ENCODE measurements at places on chromosomes 16 and 17. TPM values are rescaled to one million over a fixed set of nuclear protein-coding genes. Genes with fewer than 3 reads are reported as not detected.
A peak's percentile ranks its signal among the peaks of the same experiment; 100 is the strongest.

Gene SLC13A2
- not detected for total RNA-seq

Gene SSTR5
- total RNA-seq = 0.78 TPM

Gene CA7
- total RNA-seq = 2.2 TPM

Gene KRT39
- not detected for total RNA-seq

DNA sequence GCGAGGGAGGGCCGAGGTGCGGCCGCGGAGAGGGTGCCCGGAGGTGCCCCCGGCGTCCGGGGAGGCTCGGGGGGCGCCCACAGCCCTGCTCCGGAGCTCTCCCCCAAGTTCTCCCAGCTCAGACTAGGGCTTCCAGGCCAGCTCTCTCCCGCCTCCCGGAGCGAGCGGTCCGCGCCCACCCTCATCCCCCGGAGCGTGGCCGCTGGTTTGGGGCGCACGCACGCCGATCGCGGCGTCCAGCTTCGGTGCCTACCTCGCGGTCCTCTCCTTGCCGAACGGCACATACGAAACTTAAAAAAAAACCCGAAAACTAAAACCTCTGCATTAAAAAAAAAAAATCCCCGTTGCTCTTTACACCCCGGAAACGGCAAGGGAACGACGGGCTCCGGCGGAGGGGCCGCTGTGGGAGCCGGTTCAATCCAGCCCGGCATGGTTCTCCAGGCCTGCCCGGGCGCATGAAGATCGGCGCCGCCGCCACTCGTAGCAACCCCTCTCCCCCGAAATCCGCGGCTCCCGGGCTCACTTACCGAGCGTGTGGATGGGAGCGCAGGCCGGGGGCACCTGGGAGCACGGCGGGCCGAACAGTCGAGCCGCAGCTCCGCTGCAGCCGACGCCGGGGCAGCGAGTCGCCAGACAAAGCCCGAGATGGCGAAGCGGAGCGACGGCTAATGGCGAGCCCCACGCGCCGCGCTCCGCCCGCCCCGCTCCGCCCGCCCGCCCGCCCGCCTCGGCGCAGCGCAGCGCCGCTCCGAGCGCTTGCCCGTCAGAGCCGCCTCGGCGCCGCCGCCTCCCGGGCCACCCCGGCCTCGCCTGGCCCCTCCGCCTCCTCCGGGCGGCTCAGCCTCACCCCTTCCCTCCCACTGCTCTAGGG lies 973 bp upstream of the UBTF start:
- peaks cover 20% of the 10 kb centered on the region for H3K36me3 ChIP-seq

DNA sequence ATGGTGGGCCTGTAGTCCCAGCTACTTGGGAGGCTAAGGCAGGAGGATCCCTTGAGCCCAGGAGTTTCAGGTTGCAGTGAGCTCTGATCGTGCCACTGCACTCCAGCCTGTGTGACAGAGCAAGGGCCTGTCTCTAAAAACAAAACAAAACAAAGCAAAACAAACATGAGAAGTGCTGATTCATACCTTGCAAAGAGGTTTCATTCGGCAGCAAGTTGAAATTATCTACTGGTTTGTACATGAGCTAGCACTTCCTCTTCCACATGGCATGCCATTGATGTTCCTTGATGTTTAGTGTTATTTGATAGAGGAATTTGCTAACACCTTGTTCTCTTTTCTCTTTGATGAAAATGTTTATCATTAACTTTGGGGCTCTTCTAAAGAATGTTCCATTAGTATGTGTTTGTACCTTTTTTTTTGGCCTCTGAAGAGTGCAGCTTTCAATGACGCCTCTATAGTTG lies 50.6 kb downstream of the SPECC1 start:
- H3K4me3 ChIP-seq = no peak overlapping the region
- no peaks in the 10 kb centered on the region for H3K36me3 ChIP-seq
- H3K27ac ChIP-seq = 0 out of 2 replicates have a peak overlapping the region, but pooled peaks have one; percentile 28
- H3K27me3 ChIP-seq = no peaks in the 10 kb centered on the region

GRCh38 chr16:68296693-68297092 lies 14.1 kb downstream of the SLC7A6OS start:
- H3K27ac ChIP-seq = 0 out of 2 replicates have a peak overlapping the region, but pooled peaks have one; percentile 45
- H3K4me3 ChIP-seq = no peak overlapping the region
- no peak for DNase-seq
- no peaks in the 10 kb centered on the region for H3K27me3 ChIP-seq
- peaks cover 48% of the 10 kb centered on the region for H3K36me3 ChIP-seq

- peaks cover 21% of the 10 kb centered on the region for H3K4me1 ChIP-seq
- no peak overlapping the region for H3K4me3 ChIP-seq
- H3K27ac ChIP-seq = no peak overlapping the region
- H3K27me3 ChIP-seq = peaks cover 6% of the 10 kb centered on the region
Observed at GRCh38 chr17:79654960-79655382, 44.1 kb upstream of the RBFOX3 start.

DNA sequence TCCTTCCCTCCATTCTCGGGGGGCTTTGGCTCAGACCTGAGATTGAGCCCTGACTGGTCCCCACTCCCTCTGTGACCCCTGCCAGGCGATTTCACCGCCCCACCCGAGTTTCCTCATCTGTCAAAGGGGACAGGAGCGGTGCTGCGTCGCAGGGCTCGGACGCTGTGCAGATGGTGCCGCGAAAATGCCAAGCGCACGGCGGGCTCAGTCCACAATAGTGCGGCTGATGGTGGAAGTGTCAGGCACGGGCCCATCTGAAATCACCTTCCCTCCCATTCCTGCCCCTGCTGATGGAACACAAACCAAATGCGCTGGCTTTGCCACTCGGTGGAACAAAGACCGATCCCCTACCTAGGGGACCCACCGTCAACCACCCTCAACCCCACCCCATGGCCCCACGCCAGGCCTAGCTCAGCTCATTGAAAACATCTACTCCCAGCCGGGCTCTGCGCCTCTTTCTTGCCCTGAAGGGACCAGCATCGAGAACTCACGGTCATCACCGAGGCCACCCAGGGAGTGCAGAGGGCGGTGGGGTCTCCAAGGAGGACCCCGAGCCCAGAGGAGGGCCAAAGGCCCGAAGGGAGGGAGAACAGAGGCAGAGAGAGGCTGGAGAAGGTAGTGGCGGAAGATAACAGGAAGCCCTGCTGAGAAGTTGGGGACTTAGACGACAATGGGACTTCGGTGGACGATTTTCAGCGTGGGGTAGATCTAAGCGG lies 1.4 kb downstream of the CARHSP1 start:
- H3K27ac ChIP-seq = peak overlapping the region; percentile 86
- peaks cover 52% of the 10 kb centered on the region for H3K4me1 ChIP-seq
- no peaks in the 10 kb centered on the region for H3K27me3 ChIP-seq
- DNase-seq = no peak
- H3K36me3 ChIP-seq = no peaks in the 10 kb centered on the region

DNA sequence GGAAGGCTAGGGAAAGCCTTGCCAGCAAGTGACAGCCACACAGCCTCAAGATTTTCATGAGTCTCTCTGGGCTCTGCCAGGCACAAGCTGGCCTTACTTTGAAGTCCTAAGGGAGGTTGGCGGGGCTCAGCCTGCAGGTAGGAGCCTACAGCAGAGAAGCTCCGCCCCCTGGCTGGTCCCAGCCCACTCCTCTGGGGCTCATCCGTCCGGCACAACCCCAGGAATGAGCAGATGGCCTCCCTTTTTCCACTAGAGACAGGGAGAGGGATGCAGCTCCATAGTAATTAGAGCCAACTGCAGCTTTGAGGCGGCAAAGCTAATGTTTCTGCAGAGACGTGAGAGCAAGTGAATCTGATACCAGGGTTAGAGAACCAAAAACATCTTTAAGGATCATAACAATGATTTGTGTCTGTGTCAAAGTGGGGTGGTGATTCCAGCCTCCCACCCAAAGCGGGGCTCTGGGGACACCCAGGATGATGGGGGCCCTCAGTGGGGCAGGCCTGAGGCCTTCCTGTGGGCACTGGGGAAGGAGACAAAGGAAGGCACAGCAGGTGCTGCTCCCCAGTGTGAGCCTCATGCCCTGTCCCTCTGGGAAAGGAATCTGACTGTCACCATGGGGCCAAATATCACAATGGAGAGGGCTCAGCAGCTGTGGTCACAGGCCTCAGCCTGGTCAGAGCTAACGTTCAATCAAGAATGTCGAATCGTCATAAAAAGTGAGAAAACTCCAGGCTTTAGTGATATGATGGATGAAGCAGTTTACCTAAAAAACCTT lies 61.5 kb downstream of the RBFOX3 start:
- peaks cover 3% of the 10 kb centered on the region for H3K36me3 ChIP-seq
- no peaks in the 10 kb centered on the region for H3K27me3 ChIP-seq
- H3K4me1 ChIP-seq = peaks cover 12% of the 10 kb centered on the region
- H3K4me3 ChIP-seq = no peak overlapping the region

- H3K36me3 ChIP-seq = peaks cover 16% of the 10 kb centered on the region
- H3K4me3 ChIP-seq = no peak overlapping the region
- no peak overlapping the region for H3K27ac ChIP-seq
- DNase-seq = peak; percentile 8
- H3K4me1 ChIP-seq = peaks cover 27% of the 10 kb centered on the region
Observed at GRCh38 chr17:77737442-77738265, 220.8 kb upstream of the TNRC6C start.

DNA sequence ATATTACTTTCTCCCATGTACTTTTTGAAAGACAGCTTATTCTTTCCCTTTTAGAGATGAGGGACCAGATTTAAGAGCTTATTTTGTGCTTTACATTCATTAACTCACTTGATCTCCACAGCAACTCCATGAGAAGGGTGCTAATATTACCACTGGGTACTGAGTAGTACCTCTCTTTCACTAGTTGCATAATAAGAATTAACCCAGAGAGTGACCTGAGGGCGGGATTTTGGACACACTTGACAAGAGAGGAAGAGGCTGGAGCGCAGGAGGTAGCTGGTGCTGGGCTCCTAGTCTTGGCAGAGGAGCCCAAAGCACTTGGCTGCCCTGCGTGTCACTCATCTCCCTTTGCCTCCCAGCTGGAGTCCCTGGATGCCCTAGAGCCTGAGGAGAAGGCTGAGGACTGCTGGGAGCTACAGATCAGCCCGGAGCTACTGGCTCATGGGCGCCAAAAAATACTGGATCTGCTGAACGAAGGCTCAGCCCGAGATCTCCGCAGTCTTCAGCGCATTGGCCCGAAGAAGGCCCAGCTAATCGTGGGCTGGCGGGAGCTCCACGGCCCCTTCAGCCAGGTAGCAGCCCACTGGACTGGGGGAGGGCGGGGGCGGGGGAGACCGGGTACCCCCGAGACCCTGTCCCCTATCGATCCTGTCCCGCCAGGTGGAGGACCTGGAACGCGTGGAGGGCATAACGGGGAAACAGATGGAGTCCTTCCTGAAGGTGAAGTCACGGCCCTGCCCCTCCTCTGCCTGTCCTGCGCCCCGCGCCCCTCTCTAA lies 1.7 kb upstream of the MAZ start:
- peaks cover 35% of the 10 kb centered on the region for H3K4me1 ChIP-seq
- H3K27ac ChIP-seq = peak overlapping the region; percentile 100
- H3K36me3 ChIP-seq = peaks cover 36% of the 10 kb centered on the region
- no peaks in the 10 kb centered on the region for H3K27me3 ChIP-seq
- peak overlapping the region; percentile 99 for H3K4me3 ChIP-seq

DNA sequence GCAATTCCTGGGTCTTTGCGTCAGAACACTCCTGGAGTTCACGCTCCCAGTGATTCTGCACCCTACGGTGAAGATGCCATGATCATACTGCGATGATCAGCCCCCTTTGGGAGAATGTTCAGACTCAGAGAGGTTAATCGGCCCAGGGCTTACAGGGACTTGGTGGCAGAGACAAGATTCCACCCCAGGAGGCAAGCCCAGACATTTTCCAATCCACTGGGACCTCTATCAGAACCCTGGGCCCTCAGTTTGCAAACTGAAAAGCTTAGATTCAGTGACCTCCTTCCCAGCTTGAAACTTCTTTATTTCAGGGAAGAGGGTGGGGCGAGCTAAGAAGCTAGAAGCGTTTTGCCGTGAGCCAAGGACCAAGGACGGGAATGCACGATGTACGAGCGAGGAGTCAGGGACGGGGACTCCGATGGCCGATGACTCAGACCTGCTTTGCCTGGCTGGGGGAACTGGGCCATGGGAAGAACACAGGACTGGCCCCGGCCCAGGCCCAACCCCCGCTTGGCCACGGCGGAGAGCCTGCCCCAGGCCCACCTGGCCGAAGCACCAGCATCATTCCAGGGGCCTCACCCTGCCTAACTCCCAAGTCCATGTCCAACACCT lies 34.7 kb downstream of the SOCS3 start:
- no peak overlapping the region for H3K4me3 ChIP-seq

GRCh38 chr16:14249291-14250032 lies 178.3 kb downstream of the MRTFB start:
- no peak overlapping the region for H3K4me3 ChIP-seq
- no peaks in the 10 kb centered on the region for H3K27me3 ChIP-seq
- peak; percentile 45 for DNase-seq
- peaks cover 8% of the 10 kb centered on the region for H3K4me1 ChIP-seq
- H3K27ac ChIP-seq = no peak overlapping the region

DNA sequence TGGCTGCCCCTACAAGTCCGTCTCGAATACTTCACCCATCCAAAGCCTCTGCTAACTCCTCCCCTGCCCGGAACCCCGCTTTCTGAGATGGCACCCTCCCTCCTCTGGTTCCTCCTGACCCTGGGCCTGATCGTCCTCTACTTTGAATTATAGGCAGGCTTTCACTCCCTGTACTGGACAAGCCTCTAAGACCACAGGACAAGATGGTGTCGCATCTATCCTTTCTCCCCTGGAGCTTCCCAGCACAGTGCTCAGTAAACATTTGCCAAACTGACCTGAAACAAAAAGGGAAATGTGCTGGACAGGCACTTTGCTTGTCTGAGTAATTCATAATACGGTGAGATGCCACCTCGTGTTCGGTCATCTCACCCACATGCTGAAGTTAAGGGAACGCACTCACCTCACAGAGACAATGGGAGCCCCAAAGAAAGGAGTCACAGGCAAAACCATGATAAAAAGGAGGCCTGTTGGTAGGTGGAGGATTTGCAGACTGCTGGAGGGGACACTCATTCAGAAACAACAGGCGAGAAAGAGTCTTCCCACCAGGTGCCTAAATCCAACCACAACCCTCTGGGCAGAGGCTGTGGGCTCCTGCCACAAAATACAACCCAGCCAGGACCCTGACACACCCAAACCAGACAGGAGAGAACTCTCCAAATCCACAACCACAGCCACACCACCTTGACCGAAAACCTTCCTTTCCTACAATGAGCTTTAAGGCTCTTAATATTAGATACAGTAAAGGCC lies 28.2 kb downstream of the SNN start:
- H3K27ac ChIP-seq = peak overlapping the region; percentile 24
- no peak for DNase-seq
- peaks cover 19% of the 10 kb centered on the region for H3K36me3 ChIP-seq
- H3K27me3 ChIP-seq = no peaks in the 10 kb centered on the region
- no peak overlapping the region for H3K4me3 ChIP-seq
